ENCODE measurements at places on chromosomes 4 and X. TPM values are rescaled to one million over a fixed set of nuclear protein-coding genes. Genes with fewer than 3 reads are reported as not detected.

Gene PHOX2B
- not detected for total RNA-seq

Gene TAF7L
- not detected for total RNA-seq

Gene PLXNA3
- total RNA-seq, result 26.2 TPM

Gene PFKFB1
- total RNA-seq, result 0.64 TPM

Gene SOD3
- not detected for total RNA-seq

Gene RHOXF1
- total RNA-seq, result not detected

Gene DOCK11
- 77.8 TPM for total RNA-seq

Gene RHOH
- 137 TPM for total RNA-seq

Gene SH3D19
- total RNA-seq, result not detected

Gene IL21
- 0.69 TPM for total RNA-seq

Gene SERTM2
- not detected for total RNA-seq

Gene SSX4B
- not detected for total RNA-seq

Gene GIMD1
- not detected for total RNA-seq

Gene F11
- total RNA-seq, result not detected

Gene DUX4
- not detected for total RNA-seq

Gene COQ2
- total RNA-seq, result 16.2 TPM

Gene ENOPH1
- total RNA-seq, result 34.6 TPM

Gene NPNT
- not detected for total RNA-seq

Gene PAGE2B
- total RNA-seq, result not detected

Gene RBPJ
- 66.4 TPM for total RNA-seq

Gene CC2D2A
- not detected for total RNA-seq

Gene CYLC1
- total RNA-seq, result not detected

Gene CXCL5
- total RNA-seq, result not detected

Gene ENAM
- total RNA-seq, result not detected

Gene ARMCX6
- total RNA-seq, result 35.2 TPM

Gene HSFX4
- total RNA-seq, result not detected

Gene LDOC1
- 8.0 TPM for total RNA-seq

Gene DCAF4L1
- 0.19 TPM for total RNA-seq

Gene FAM241A
- 1.5 TPM for total RNA-seq

Gene PAK3
- 0.17 TPM for total RNA-seq

Gene RNF175
- total RNA-seq, result not detected

Gene SYNPO2
- total RNA-seq, result 1.4 TPM

Gene STARD8
- 0.06 TPM for total RNA-seq

Gene PRRG3
- not detected for total RNA-seq

Gene SSX2
- not detected for total RNA-seq

Gene TMEM128
- 17.7 TPM for total RNA-seq

Gene UGT2B7
- not detected for total RNA-seq

Gene TRIM2
- total RNA-seq, result 0.44 TPM

Gene IRF2
- total RNA-seq, result 82.1 TPM

Gene FHDC1
- 0.10 TPM for total RNA-seq

Gene FGFBP2
- total RNA-seq, result 5.6 TPM

Gene GRPR
- total RNA-seq, result not detected

Gene HSD17B13
- total RNA-seq, result 0.07 TPM

Gene CCDC160
- total RNA-seq, result not detected

Gene SPANXA2
- total RNA-seq, result not detected

Gene ADH6
- total RNA-seq, result not detected

Gene ZBTB49
- 8.3 TPM for total RNA-seq

Gene RRH
- not detected for total RNA-seq

Gene WDR45
- total RNA-seq, result 44.0 TPM

Gene UBA6
- 73.3 TPM for total RNA-seq

Gene HEPH
- total RNA-seq, result not detected

Gene DCAF8L2
- not detected for total RNA-seq

Gene PIM2
- 152 TPM for total RNA-seq

Gene GPR173
- not detected for total RNA-seq

Gene NAP1L3
- total RNA-seq, result 1.3 TPM

Gene KIF4A
- 40.5 TPM for total RNA-seq

Gene MAOB
- total RNA-seq, result not detected
